HepG2 (cell line): ENCODE measurements at places on chromosomes 12 and 14. TPM values are rescaled to one million over a fixed set of nuclear protein-coding genes. Genes with fewer than 3 reads are reported as not detected.

- DNase-seq: no peak
Measured at GRCh38 chr14:73651005-73651404, 6.2 kb downstream of the DNAL1 start.

DNA sequence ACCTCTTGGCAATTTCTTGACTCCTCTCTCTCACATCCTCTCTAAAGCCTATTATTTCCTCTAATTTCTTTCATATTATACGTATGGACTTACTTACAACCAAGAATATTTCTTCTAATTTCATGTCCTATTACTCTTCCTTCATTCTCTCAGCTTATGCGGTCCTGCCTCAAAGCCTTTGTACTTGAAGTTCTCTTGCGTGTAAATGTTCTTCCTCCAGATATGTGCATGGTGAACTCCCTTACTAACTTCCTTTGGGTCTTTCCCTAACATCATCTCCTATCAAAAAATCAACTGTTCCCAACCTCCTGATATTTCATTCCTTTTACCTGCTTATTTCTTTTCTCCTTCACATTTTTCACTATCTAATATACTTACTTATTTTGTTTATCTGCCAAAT lies 23.1 kb downstream of the DNAL1 start:
- DNase-seq: no peak

GRCh38 chr14:96091149-96091693 lies 52.1 kb downstream of the C14orf132 start:
- no peak for DNase-seq

DNA sequence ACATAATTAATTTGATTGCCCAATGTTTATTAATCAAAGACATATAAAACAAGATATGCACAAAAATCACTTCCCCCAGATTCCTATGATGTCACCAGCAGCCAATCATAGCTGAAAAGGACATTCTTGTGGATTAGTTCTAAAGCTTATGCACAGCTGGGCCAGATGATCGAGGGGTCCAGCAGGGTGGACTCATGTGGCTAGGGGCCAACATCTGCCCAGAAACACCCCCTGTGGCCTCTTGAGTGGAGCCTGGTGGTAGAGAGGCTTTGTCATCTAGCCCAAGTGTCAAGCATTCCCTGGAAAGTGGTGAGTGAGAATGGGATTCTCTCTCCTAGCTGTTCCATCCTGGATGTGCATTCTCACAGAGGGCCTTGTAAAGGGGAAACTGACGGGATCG lies 590.0 kb downstream of the BCL11B start:
- DNase-seq: no peak

GRCh38 chr14:59687663-59688062 lies 111.1 kb upstream of the CCDC175 start:
- DNase-seq: no peak

PLXNC1 gene
- 7.3 and 11.2 TPM in 2 replicates for total RNA-seq

DDX23 gene
- 81.5 and 90.0 TPM in 2 replicates for total RNA-seq

CD163L1 gene
- 6.8 and 9.4 TPM in 2 replicates for total RNA-seq

DNA sequence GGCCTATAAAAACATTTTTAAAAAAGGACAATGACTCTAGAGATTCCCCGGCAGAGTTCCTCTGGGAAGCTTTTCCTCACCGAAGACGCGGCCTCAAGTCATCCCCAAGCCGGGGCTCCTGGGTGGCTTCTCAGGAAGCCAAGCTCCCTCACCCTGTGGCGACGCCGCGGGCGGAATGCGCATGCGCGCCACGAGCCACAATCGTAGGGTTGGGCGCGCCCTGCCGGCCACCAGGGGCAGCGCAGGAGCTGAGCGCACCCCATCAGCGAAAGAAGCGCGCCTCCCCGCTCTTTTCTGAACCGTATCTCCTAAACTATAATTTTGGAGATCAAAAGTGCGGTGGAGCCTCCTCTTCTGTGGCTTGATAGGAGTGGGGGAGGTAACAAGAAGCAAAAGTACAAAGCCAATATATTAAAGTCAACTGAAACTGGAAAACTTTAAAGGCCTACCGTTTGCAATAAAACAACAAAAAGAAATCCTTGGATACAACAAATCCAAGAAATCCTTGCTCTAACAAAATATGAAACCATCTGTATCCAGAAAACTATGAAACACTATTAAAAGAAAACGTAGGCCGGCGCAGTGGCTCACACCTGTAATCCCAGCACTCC lies 17.4 kb upstream of the CHFR start:
- no peak for DNase-seq

SOAT2 gene
- 6.1 and 14.9 TPM in 2 replicates for total RNA-seq

DNA sequence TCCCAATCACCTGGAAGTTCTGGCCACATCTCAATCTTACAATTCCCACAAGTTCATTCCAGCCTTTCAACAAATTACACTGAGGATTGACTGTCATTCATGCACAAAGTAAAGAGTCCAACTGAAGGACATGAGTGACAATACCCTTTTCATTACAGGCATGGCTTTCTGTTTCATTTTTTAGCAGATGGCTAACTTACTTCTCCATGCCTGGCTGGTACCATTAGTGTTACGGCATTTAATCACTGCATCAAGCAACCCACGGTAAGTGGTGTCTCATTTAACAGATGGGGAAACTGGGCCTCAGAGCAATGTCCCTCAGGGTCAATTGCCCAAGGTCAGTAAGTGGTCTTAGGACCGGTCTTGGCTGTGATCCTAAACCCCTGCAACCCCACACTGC lies 114.4 kb downstream of the PRICKLE1 start:
- DNase-seq: no peak

DNA sequence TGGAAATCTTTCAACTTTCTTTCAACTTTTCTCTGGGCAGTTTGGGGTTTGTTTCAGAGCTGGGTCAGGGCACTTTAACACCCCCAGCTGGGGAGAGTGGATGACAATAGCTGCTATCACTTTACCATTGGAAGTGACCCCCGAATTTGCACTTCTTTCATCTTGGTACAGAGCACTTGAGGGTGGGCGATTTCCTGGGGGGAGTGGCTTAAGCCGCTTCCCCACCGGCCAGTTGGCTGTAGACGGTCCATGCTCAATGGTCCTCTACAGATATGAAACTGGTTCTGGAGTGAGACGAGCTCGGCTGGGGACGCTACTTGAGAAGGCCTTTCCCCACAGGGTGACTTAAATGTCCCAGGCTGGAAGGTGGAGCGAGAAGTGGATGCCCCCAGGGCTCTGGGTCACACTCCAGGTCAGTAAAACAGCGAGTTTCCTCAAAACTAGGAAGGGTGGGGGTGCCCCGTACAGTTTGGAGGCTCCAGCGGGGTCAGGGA lies at the start of gene VRTN:
Gene VRTN, plus strand, starts transcription at position 231 of the 494 bp plus-strand sequence. CDS start 8,313 bp downstream, outside the sequence.
- DNase-seq: no peak

MYRFL gene
- total RNA-seq: 0.09 and 0.10 TPM in 2 replicates

GRCh38 chr12:20620261-20620660 lies 74.9 kb upstream of the SLCO1C1 start:
- DNase-seq: no peak

DNA sequence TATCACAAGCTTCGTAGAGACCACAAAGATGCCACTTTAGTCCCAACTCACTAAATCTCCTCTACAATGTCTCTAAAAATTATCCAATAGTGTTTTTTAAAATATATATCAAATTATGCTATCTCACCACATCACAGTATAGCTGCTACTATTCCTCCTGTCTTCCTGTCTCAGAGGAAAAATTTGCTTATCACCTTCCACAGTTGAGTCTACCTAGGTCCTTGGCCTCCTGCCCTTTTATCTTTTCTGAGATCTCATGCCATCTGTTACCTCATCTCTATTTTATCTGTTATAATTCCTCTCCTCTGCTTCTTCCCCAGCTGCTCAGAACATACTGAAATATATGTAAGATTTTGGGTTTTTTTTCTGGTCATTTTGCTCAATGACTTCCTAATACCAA lies 568.2 kb downstream of the DIO2 start:
- no peak for DNase-seq

GRCh38 chr14:101980251-101980650 lies 15.9 kb downstream of the DYNC1H1 start:
- DNase-seq: no peak
